ENCODE measurements at places on chromosomes 13 and 19.

- DNase-seq = no peak
Measured at GRCh38 chr13:42277618-42278276, 5.8 kb downstream of the AKAP11 start.

DNA sequence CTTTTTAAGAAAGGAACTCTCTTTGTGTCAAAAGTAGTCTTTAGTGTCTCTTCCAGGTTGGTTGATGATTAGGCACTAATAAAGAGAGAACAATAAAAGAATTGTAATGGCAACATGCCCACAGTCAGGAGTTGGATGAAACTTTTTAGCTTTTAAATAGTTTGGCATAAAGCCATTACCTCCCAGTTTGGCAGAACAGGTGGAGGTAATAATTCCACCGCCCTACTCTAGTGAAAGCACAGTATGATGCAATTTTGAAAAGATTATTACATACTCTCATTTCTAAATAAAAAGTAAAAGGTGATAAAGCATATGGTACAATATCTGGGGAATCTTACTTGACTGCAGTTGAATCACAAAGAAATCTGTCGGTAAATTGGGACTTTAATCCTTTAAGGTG, 497.6 kb downstream of the SUCLA2 start:
- no peak for DNase-seq

GRCh38 chr13:113342820-113343691, 20.9 kb downstream of the GRTP1 start:
- no peak for DNase-seq

GRCh38 chr13:105679838-105680237, 855.6 kb downstream of the EFNB2 start:
- DNase-seq = no peak

All from stimulated activated naive CD8-positive, alpha-beta T cell treated with anti-CD3 and anti-CD28 coated beads, Interleukin-15, Interleukin-2, amounts not matched to agents 100 U/mL and 50 U/mL, for 24 hours (primary cell).